ENCODE measurements at places on chromosomes 7 and 10.

- no peak for DNase-seq
Observed at GRCh38 chr7:29478687-29479240, 84.9 kb upstream of the PRR15 start.

DNA sequence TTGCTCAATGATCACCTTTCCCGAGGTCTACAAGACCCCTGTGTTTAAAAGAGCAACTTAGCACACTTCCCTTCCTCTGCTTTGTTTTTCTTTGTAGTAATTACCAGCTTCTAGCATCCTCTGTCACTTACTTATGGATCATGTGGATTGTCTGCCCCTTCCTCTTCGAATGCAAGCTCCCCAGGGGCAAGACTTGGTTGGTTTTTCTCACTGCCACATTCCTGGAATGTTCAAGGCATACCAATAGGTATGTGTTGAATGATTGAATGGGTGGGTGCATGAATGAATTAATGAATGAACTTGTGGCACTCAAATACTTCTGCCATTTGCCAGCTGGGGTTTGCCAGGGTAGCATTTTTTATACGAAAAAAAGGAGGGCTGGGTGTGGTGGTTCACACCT, 294.0 kb downstream of the PRPF18 start:
- no peak for DNase-seq

GRCh38 chr7:139526578-139527544, 3.4 kb downstream of the CLEC2L start:
- no peak for DNase-seq

- DNase-seq = no peak
Observed at GRCh38 chr10:103476046-103476768, 2.8 kb downstream of the CALHM3 start.

DNA sequence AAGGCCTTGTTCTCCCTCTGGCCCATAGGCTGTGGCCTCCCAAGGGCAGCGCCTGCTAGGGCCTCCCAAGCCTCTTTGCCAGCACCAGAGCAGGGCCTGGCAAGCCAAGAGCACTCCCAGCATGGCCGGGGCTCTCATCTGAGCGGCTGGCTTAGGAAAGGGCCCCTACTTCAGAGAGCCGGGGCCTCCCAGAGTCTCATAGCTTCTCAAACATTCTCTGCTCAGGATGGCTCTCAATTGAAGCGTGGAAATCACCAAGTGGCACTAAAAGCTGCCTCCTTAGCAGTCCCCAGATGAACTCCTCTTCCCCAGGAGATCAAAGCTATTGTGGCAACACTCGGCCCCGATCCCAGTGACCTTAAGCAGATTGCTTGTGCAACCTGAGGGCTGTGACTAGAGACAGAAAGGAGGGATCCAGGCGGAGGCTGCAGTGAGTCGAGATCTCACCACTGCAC, 69.4 kb downstream of the FAM53B start:
- no peak for DNase-seq

DNA sequence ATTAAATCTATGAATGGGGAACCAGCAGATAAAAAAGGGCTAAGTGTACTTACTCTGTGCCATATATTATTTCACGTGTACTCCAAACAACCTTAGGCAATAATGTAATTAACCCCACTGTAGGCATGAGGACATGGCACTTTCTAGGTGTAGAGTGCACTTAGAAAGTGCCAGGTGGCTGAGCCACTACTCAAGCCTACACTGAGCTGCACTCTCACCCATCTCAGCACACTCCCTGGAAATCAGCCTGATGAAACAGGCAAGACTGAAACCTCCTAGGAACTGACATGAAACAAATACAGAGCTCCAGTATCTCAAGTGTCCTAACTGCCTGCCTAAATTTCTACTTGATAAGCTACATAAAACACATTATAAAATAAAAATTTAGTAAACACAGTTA, 147.4 kb downstream of the KMT2E start:
- DNase-seq = no peak

DNA sequence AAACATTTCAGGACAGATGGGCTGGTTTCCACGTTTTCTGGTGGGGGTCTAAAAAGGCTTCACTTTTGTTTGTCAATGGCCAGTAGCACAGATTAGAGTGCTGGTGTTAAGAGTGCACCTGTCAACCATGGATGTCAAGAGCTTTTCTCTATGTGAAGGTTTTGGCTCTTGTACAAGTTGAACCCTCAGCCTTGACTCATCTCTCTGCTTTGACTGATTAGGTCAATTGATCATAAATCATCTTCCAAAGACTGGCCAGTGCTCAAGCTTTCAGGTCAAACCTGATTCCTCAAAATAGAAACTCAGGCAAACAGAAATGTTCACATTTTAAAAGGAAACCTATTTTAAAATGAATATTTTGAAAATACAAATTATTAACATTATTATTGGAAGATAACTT, 59.6 kb upstream of the SP4 start:
- DNase-seq = no peak

DNA sequence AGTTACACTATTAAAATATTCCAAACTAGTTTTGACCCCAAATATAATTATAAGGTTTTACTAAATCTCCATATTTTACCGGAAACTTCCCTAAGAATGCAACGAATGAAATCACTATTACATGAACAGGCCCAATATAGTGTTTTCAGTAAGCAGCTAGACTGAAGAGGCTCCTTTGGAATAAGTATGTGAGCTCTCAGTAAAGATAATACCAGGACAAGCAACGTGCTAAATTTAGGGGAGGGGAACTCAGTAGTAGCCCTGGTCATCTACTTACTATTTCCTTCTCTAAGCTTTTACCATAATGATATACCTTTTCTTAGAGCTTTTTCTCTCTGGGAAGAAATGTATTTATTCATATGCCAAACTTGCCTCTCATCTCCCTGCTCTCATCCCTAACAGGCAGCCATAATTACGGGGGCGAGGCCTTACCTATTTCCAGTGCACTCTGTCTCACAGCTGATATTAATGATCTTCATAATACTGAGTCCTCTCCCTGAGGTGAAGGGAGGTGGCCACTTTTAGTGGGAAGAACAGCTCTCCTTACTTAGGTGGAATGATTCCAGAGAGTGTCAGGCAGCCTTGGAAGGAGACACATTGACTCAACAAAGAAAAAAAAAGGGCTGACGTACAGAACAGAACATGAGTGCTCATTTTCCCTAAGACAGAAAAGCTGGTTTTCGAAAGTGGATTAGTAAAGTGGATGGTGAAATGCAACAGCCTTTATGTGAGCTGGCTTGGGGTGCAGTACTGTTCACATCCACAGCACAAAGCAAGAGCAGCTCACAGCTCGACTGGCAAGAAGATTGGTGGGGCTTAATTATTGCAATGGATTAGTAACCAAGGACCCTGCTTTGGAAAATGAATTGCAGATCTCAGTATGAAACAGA, 165.4 kb downstream of the GLI3 start:
- DNase-seq = no peak

- DNase-seq = no peak
Observed at GRCh38 chr7:113805976-113806375, 112.8 kb downstream of the PPP1R3A start.

DNA sequence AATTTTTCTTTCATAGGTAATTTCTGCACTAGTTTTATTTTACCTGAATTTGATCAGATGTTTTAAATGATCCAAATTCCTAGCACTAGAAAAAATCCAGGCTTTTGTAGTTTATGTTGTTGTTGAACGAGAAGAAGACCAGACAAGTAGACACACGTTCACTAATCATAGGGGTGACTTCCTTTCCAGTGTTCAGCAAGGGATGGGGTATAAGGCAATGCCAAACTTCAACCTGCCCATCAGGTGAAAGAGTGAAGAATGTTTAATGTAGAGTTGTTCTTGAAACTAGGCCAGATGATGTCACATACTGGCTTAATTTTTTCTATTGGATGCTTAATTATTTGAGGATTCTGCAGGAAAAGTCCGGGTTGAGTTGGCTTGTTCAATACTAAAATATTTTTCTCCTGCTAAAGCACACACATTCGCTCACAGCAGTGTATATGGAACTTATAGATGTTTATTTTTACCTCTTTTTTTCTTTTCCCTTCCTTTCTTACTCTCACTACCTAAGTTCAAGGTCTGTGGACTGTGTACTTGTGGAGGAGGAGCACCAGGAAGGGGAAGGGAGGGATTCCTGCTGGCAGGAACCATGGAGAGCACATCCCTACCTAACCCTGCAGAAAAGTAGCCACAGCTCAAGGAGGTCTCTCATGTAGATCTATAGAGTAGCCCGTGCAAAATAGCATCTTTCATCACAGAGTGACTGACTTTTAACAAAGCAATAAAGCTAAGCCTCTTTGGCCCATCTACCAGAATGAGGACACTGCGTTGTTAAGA, 23.1 kb upstream of the AKR1E2 start:
- DNase-seq = no peak

- no peak for DNase-seq
Observed at GRCh38 chr7:92681633-92682032, 91.4 kb upstream of the FAM133B start.

GRCh38 chr7:128933180-128933891, 4.4 kb upstream of the IRF5 start:
- no peak for DNase-seq

- no peak for DNase-seq
Observed at GRCh38 chr10:124344266-124344590, 74.5 kb downstream of the OAT start.

DNA sequence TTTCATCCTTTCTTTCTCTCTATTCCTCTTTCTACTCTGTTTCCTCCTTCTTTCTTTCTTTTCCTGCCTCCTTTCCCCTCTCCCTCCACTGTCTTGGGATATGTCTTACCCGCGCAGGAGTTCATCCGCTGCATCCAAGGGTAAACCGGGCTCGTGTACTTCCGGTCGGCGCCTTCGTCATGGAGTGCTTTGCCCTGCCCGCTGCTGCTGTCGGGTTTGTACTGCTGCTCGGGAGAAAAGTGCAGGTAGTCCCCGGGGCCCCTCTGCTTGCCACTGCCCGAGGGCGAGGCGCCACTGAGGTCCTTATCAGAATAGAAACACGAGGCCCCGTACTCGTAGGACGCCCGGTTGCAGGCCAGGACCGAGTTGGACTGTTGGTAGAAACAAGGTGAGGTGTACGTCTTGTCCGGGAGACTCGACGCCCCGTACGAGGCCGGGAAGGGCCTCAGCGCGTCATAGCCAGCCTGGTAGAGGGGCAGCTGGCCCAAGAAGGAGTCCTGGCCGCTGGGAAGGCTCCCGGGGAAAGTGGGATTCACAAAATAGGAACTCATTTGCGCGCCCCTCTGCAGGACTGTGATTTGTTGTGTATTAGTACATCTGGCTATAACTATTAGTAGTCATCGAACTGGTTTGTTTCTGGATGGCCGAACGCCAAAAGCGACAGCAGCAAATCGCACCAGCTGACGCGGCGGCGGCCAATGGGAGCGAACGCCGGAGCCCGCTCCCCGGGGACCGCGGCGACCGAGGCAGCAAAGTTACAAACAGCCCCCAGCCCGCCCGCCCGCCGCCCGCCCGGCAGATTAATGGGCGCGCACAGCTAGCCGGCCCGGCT, at the start of gene HOXA6:
HOXA6 (minus strand) TSS at position 576 of the 832 bp plus-strand sequence; CDS start at position 551, 25 bp downstream.
- DNase-seq = no peak

GRCh38 chr10:70541736-70542564, 60.6 kb downstream of the PRF1 start:
- DNase-seq = no peak

- no peak for DNase-seq
Observed at GRCh38 chr10:96746503-96746902, 26.2 kb upstream of the PIK3AP1 start.

GRCh38 chr7:83629117-83629880, 19.6 kb downstream of the SEMA3E start:
- DNase-seq = no peak

DNA sequence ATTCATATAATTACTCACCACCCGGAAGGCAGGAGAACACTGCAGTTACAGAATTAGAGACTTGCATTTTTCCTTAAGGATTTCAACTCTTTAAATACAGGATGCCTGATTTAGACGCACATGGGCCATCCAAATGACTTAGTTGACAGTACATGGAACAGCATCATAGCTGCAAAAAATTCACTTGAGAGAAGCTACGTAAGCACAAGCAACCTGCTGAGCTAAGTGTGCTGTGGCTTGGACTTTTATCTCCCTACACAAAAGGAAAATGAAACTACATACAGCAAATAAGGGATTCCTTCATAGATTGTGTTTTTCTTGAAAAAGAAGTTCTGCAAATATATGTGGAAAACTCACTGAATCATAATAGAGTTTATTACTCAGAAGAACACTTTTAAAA, 152.6 kb downstream of the POU6F2 start:
- DNase-seq = no peak

DNA sequence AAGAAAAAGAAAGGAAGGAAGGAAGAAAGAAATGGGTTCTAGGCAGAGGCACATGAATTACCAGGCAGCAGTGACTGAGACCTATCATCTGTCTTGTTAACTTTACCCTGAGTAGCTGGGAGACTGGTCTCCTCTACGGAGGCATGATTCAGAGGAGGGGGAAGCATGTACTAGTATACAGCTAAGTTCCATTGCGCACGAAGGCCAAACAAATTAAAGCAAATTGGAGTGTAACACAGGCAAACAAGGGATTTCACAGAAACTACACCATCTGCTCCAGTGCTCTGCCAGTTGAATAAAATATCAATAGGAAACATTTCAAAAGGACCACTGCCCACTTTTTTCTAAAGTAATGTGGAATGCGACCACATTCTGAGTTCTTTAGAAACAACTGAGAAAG, 65.9 kb upstream of the RSU1 start:
- no peak for DNase-seq

GRCh38 chr7:106050002-106050745, 61.9 kb downstream of the SYPL1 start:
- DNase-seq = no peak

DNA sequence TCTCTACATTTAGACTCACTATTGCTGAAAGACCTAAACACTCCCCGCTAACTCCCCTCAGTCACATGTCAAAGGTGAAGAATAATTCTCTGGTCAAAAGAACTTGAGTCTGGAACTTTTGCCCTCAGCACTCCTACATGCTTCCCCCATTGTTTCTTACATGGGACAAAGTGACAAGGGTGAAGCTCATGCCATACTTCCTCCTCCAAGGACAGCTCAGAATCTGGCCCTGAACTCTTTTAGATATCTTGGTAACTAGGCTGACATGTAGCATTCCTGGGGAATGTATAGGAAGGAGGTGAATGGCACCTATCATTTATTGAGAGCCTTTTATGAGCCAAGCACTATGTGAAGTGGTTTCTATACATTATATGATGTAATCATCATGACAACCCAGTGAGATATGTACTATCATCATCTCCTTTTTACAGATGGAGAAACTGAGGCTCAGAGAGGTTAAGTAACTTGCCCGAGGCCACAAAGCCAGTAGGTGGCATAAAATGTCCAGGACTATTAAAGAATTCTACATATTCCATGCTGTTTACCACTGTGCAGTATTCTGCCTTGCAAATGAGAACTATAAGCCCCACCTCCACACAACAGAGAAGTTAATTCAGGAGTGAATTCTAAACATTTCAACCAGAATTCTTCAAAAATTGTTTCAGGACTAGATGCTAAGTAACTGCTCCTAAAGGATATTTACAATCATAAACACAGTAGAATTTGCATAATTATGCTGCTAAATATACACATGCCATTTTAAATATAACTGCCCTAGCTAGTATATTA, 246.6 kb downstream of the ARHGAP21 start:
- no peak for DNase-seq

GRCh38 chr10:101839416-101840063, 4.1 kb downstream of the KCNIP2 start:
- DNase-seq = peak; percentile 27

GRCh38 chr7:2666588-2667250, 21.3 kb upstream of the AMZ1 start:
- no peak for DNase-seq
